Hippocampal formation (tissue), 2 donors: ENCODE measurements at places on chromosomes 1 and 21.

DNA sequence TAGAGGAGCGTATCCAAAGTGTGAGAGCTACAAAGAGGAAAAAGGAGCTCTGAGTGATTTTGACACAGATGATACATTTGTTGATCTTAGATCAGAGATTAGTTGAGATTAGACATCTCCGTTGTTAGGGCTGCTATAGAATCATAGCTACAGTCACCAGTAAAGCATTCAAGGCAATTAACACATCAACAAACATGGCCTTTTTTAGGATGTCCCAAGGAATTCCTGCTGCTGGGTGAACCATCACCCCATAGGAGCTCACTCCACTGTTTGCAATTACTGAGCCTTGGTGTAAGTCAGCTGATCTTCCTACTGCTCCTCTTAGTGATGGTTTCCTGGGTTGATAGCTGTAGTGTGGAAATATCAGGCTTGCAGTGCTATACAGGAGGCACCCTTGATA, 6.7 kb upstream of the RSRP1 start:
- DNase-seq: no peak

- no peak for DNase-seq
Observed at GRCh38 chr1:6174621-6175410, 5.3 kb downstream of the CHD5 start.

- no peak for DNase-seq
Observed at GRCh38 chr1:103576065-103576464, 4.7 kb downstream of the AMY2B start.

- DNase-seq: no peak
Observed at GRCh38 chr1:10637834-10638558, 158.4 kb downstream of the CASZ1 start.

DNA sequence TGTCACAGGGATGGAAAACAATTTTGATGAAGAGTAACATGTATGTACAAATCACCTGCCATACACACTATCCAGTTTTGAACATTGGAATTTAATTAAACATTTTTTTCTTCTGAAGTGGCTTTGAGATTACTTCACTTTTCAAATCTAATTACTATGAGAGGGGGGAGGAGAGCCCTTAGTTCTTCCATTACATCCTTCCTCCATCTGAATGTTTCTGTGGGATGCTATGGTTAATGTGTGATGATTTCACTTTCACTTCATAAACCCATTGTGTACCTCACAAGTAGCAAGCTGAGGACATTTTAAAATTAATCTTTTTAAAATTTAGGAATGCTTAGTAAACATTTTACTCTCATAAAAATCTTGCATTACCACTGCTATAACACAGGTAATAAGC, 156.9 kb downstream of the RUNX1 start:
- no peak for DNase-seq
